ENCODE measurements at places on chromosomes 13 and 19.

- DNase-seq: peak; percentile 94
These were observed 2.2 kb upstream of the KCNC3 start for GRCh38 chr19:50331221-50331993.

GRCh38 chr13:99332456-99332855 lies 25.3 kb upstream of the GPR183 start:
- DNase-seq: no peak

DNA sequence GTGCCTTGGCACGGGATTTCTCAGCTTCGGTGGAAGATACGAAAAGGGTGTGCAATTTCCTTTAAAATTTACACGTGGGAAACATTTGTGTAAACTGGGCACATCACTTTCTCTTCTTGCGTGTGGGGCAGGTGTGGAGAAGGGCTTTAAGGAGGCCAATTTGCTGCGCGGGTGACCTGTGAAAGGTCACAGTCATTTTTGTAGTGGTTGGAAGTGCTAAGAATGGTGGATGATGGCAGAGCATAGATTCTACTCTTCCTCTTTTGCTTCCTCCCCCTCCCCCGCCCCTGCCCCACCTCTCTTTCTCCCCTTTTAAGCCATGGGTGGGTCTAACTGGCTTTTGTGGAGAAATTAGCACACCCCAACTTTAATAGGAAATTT lies 7.2 kb downstream of the SLITRK5 start:
- DNase-seq: no peak

- DNase-seq: no peak
These were observed 33.3 kb upstream of the MYCBP2 start for GRCh38 chr13:77360032-77360685.

GRCh38 chr13:32745509-32745908 lies 159.3 kb downstream of the PDS5B start:
- DNase-seq: no peak

DNA sequence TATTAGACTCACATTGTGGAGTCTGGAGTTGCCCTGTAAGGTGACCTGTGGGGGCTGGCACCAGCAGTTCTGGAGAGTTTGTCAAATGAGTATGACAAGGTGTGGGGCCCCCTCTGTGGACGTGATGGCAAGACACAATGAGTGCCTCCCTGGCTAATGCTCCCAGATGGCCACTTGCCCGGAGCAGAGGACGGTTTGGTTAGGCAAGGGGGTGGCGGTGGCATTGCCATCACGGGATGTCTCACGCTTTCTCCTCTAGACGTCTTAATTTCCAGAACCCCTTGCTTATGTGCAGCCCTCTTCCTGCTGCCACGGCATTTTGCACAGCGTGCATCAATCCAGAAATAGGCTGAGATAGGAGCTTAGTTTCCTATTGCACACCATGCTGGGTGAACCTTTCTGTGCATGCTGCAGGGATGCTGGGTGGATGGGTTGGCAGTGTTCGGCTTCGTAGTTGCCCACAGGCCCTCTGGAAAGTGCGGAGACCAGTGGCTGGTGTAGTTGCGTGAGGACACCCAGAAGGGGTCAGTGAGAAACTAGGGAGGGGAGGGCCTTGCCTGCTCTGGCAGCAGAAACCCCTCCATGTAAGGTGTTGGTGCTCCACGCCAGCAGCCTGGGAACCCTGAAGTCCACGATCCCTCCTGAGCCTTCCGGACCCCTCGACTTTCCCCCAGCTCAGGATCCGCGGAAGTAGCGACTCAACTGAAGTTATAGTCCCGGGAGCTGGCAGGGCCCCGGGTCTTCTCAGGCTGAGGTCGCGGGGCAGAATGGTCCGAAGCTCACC lies 18.1 kb upstream of the LRP3 start:
- no peak for DNase-seq

- peak; percentile 71 for DNase-seq
These were observed 1.9 kb downstream of the RRAS start for GRCh38 chr19:49637821-49638738.
